Mesangial cell (primary cell): ENCODE measurements at places on chromosomes 7 and 10. TPM values are rescaled to one million over a fixed set of nuclear protein-coding genes. Genes with fewer than 3 reads are reported as not detected.

Gene GSTO2
- 3.7 and 5.3 TPM in 2 replicates for total RNA-seq

Gene ZNF32
- 16.8 and 24.1 TPM in 2 replicates for total RNA-seq

Gene HOXA7
- total RNA-seq: 16.8 and 26.6 TPM in 2 replicates

Gene IFIT1B
- not detected in 2 replicates for total RNA-seq

Gene PPP1R17
- not detected in 2 replicates for total RNA-seq

Gene TECTB
- not detected in 2 replicates for total RNA-seq

Gene FRMPD2
- total RNA-seq: not detected in 2 replicates

Gene PCGF6
- total RNA-seq: 8.0 and 9.0 TPM in 2 replicates

Gene TMEM229A
- not detected in 2 replicates for total RNA-seq

Gene PAX4
- total RNA-seq: not detected in 2 replicates

Gene CALHM3
- total RNA-seq: not detected in 2 replicates

Gene PITX3
- 1.1 and 1.8 TPM in 2 replicates for total RNA-seq

Gene NRP1
- 153 and 165 TPM in 2 replicates for total RNA-seq

Gene VSTM4
- 1.1 and 1.6 TPM in 2 replicates for total RNA-seq

Gene ZMIZ1
- total RNA-seq: 30.5 and 65.5 TPM in 2 replicates

Gene AKR1C8
- total RNA-seq: not detected in 2 replicates

Gene ASZ1
- not detected in 2 replicates for total RNA-seq

Gene IKZF1
- total RNA-seq: under 0.01 TPM in 1 of 2 replicates, not detected in the other

Gene TBX20
- total RNA-seq: not detected in 2 replicates

Gene CYP3A5
- total RNA-seq: 0.16 and 3.4 TPM in 2 replicates

Gene SPAG6
- total RNA-seq: 0.63 TPM in 1 of 2 replicates, not detected in the other

Gene FZD8
- total RNA-seq: 1.8 and 7.7 TPM in 2 replicates

Gene WNT16
- total RNA-seq: 0.13 TPM in 1 of 2 replicates, not detected in the other

Gene TAS2R4
- total RNA-seq: 0.25 TPM in 1 of 2 replicates, not detected in the other

Gene PSPH
- total RNA-seq: 52.7 and 88.8 TPM in 2 replicates

Gene LLCFC1
- not detected in 2 replicates for total RNA-seq

Gene PDK4
- under 0.01 and 1.6 TPM in 2 replicates for total RNA-seq

Gene FZD1
- total RNA-seq: 5.9 and 15.8 TPM in 2 replicates

Gene INHBA
- 22.3 and 34.5 TPM in 2 replicates for total RNA-seq

Gene PNLIPRP3
- not detected in 2 replicates for total RNA-seq

Gene VWA2
- total RNA-seq: 0.13 TPM in 1 of 2 replicates, not detected in the other

Gene CADPS2
- total RNA-seq: 6.4 and 7.4 TPM in 2 replicates

Gene PNLIPRP2
- not detected in 2 replicates for total RNA-seq

Gene NUTM2E
- total RNA-seq: under 0.01 TPM in 1 of 2 replicates, not detected in the other

Gene ERVW-1
- not detected in 2 replicates for total RNA-seq

Gene WNT8B
- total RNA-seq: not detected in 2 replicates

Gene SH2D4B
- under 0.01 TPM in 1 of 2 replicates, not detected in the other for total RNA-seq
